Fibroblast of pulmonary artery (primary cell): ENCODE measurements at places on chromosomes 12 and 14.

- no peak for DNase-seq
Measured at GRCh38 chr12:101942250-101942605, 64.8 kb downstream of the DRAM1 start.

DNA sequence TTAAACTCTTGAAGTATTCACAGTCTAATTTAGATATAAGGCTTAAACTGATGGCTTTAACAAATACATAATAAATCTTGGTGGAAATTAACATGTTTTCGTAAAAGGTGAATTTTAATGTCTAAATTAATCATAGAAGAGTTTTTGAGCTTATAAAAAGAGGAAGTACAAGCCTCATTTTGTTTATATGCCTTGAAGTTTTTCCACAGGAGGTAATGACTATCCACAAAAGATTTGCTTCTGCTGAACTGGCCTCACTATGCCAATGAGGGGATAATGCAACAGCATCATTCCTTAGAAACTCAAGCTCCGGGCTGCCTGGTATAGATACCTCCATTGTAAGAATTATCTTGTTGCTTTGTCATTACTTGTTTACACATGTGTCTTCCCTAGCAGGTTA is 175.6 kb downstream of the DUSP6 start:
- DNase-seq = no peak

DNA sequence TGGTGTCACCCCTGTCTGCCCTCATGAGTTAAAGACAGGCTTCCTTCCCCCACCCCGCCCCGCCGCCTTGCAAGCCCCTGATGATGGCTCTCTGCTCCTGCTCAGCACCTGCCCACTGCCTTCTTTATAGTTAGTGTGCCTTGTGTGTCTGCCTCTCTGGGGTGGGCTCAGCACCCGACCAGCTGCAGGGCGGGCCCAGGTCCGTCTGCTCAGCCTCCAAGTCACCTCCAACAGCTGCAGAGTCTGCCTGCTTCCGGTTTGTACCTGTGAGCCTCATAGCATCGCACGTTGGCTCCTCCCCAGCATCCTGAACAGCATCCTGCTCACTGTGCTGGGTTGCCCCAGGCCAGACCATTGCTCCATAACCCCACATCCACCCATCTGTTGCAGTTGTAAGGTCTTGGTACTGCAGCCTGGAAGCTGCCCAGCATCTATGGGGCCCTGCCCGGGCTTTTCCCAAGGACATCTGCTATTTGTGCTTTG is 3.5 kb downstream of the TGFB3 start:
- no peak for DNase-seq

DNA sequence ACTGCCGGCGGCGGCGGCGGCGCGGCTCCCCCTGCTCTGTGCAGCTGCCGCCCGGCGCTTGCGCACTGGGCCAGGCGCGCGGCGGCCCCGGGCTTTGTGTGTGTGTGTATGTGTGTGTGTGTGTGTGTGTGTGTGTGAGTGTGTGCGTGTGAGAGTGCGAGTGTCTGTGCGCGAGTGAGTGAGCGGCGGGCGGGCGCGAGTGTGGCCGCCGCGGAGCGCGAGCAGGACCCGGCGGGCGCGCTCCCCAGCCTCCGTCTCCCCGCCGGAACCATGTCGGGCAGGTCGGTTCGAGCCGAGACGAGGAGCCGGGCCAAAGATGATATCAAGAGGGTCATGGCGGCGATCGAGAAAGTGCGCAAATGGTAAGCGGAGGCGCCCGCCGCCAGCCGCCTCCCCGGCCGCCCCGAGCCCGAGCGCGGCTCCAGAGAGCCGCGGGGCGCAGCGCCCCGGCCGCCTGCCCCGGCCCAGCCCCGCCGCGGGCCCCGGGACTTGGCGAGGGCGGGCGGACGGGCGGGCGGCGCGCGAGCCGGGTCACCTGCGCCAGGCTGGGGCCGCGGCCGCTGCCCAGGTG is at the start of gene BCL7A:
TSS of gene BCL7A (plus strand) at position 63 of the 571 bp plus-strand sequence. CDS start at position 271, 208 bp downstream.
- DNase-seq = peak; percentile 81

GRCh38 chr12:112331886-112332285 is 50.3 kb downstream of the HECTD4 start:
- DNase-seq = no peak

- DNase-seq = no peak
Measured at GRCh38 chr12:122349078-122349477, 73.4 kb downstream of the CLIP1 start.

DNA sequence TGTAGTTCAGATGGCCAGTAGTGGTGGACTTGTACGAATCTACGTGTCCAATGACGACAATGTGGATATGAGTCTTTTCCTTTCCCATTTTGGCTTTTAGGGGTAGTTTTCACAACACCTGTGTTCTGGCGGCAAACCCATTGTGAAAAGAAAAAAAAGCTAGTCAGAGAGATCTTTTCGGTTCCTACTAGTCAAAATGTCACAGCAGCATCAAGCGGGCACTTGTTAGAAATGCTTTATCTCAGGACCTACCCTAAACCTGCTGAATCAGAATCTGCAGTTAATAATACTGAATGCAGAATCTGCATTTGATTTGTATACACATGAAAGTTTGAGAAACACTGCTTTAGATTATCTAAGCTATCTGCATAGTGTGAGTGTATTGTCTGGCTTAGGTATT is 18.3 kb downstream of the AEBP2 start:
- DNase-seq = no peak

- DNase-seq = no peak
Measured at GRCh38 chr12:124456652-124457152, 110.7 kb downstream of the NCOR2 start.

DNA sequence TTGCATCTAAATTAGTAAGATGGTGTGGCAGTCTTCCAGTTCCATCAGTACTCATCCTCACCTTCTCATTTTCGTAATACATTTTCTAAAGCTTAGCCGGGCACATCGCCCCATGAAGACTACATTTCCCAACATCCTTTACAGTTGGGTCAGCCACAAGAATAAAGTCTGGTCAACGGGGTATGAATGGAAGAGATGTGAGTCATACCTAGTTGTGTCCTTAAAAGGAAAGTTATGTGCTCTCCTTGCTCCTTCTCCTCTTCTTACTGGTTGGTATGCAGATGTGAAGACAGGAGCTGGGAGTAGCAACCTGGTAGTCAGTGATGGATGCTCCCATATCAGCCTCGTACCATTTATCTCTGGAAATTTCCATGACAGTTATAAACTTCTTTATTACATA is 35.9 kb upstream of the EGLN3 start:
- peak; percentile 87 for DNase-seq
